CD4-positive, alpha-beta T cell treated with Interleukin-15 for 1 hour (primary cell): ENCODE measurements at places on chromosomes 1 and 21.

DNA sequence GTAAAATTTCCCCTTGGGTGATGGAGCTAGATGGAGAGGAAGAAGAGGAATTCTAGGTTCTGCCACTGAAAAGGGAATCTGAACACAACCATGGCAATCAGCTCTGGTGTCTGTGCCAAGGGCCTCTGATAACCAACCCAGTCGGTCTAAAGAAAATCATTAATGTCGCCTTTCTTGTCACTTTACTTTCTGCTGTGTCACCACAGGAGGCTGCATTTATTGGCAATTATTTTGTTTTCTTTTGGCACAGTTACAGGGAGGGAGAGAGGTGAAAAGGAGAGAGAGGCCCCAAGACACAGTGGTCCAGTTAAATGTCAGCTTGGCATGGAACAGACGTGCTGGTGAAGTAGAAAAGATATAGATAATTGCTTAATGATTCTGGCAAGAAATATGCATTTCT is 287.0 kb downstream of the ASTN1 start:
- no peak for DNase-seq

DNA sequence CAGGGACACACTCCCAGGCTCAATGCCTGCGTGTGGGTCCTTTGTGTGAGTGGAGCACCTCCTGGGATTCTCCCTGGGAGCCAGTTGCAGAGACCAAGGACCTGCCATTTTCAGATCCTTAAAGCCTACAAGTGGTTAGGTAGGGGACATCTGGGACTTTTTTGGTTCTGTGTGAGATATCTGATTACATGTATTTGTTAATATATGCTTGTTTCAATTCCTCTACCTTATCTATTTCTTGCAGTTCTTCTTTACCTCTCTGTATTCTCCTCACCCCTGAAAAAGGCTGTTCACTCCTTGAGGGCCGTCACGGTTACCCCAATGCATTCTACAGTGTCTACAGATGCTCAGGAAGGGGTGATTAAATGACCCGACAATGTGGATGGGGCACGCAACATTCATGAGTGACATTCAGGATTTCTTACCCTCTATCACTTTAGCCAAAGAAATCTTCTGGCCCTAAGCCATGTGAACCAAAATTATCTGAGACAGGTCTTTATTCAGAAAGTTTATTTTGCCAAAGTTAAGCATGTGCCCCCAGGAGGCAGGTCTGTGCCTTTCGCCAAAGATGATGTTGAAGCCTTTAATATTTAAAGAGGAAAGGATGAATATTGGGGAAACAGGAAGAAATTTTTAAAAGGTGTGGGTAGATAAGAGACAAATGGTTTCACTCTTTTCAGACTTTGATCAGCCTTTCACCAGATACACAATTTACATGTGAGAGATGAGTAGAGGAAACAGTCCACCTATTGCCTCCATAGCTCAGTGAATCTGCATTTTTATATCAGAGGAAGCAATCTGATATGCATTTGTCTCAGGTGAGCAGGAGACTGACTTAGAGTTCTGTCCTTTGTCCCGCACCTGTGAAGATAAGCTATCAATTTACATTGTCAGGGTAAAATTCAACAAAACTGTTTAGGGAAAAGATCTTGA is 44.6 kb upstream of the MPZL1 start:
- no peak for DNase-seq

DNA sequence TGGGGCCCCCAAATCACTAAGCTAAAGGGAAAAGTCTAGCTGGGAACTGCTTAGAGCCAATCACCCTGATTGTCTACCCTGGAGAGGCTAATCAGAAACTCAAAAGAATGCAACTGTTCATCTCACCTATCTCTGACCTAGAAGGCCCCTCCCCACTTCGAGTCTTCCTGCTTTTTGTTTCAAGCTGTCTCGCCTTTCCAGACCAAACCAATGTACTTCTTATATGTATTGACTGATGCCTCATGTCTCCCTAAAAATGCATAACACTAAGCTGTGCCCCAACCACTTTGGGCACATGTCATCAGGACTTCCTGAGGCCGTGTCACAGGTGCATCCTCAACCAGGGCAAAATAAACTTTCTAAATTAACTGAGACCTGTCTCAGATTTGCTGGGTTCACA is 209.5 kb downstream of the APP start:
- DNase-seq: no peak

GRCh38 chr1:161086457-161086856 is 2.9 kb downstream of the NECTIN4 start:
- no peak for DNase-seq

DNA sequence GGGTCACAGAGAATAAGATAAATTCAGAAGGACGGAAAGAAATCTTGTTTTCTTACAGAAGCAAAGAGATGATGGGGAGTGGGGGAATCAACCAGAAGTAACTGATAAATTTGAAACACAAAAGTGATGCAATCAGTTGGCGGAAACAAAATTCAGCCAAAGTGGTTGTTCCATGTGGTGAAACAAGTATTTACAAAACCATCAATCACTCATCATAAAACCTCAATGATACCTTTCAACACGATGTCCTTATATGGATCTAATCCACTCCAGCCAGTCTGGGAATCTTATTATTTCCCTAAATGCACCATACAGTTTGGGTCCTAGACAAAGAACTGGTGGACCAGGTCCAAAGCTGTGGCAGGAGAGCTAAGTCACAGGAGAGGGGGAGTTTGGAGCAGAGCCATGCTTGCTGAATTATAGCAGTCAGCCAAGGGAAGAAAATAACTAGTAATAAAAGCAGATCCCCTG is 303.8 kb upstream of the LRRC7 start:
- DNase-seq: no peak

DNA sequence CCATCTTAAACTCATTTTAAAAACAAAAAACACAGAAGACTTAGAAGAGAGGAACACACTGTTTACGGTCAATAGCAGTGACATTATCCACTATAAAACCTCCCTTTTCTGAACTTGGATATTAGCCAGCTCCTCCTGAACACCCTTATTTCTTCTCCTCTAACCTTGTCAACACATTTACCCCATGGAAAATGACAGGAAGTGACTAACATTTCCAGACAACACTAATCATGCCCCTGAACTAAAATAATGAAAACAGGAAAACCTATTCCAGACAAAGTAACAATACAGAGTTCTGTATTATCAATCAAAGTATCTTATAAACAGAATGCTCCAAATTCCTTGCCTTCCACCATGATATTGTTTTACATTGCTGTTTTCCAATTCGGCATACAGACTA is 45.3 kb downstream of the PALMD start:
- DNase-seq: no peak

- DNase-seq: no peak
These were observed 9.9 kb upstream of the ARF1 start for GRCh38 chr1:228072658-228073043.

DNA sequence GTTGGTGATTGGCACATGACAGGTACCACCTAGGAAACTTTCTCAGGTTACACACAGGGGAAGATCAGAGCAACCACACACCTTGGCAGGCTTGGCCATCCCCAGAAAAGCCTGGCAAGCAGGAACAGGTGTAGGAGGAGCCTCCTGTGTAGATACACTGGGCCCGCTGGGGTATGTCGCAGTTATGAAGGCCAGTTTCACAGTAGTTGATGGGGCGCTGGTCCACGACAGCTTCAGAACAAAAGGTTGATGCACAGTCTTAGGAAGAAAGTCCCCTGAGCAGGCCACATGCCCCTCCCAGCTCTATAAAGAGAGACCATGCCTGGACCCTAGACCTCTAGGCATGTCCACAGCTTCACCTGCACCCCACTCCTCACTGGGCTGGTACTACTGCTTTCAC is 51.6 kb downstream of the NID1 start:
- no peak for DNase-seq

GRCh38 chr1:209860293-209860881 is 32.6 kb downstream of the UTP25 start:
- DNase-seq: peak; percentile 67

DNA sequence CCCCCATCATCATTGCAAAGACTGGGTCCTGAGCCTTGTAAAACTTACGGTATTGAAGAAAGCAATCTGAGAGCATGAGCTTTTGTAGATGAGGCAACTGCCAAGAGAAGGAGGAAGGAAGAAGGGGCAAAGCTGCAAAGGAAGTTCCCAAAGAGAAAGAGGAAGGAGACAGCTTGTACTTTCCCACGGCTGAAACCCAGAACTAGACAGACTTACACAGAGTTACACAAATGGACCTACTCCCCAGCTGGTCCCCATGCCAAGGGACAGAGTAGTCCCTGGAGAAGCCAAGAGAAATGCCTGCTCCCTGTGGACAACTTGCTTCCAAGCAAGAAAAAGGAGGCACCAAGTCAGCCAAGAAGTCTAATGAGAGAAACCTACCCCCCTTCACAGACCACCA is 22.6 kb downstream of the SLC5A9 start:
- DNase-seq: peak; percentile 39

- no peak for DNase-seq
These were observed 10.0 kb upstream of the TGFBR3 start for GRCh38 chr1:91895832-91896556.

- no peak for DNase-seq
These were observed 11.3 kb upstream of the MUTYH start for GRCh38 chr1:45351508-45351907.

- no peak for DNase-seq
These were observed 40.5 kb upstream of the PROX1 start for GRCh38 chr1:213947200-213947801.

- no peak for DNase-seq
These were observed 22.8 kb downstream of the CDC7 start for GRCh38 chr1:91523482-91523881.

DNA sequence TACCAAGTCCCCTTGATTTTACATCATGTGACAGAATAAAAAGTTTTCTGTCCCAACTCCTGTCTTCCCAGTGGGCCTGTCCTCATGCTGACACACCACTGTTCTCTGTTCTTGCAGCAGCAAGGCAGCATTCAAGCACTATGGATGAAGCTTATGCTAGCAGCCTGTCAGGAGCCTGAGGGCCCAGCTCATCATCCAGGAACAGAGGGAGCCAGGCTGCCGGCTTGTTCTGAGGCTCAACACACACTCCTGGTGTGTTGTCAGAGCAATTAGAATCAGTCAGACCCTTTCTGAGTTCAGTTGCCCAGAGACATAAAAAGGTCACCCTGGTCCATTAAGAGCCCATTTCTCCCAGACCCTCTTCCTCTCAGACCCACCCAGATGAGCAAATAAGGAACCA is 282.9 kb downstream of the SEC16B start:
- DNase-seq: no peak

GRCh38 chr1:114770989-114771388 is 9.5 kb downstream of the SIKE1 start:
- DNase-seq: no peak

DNA sequence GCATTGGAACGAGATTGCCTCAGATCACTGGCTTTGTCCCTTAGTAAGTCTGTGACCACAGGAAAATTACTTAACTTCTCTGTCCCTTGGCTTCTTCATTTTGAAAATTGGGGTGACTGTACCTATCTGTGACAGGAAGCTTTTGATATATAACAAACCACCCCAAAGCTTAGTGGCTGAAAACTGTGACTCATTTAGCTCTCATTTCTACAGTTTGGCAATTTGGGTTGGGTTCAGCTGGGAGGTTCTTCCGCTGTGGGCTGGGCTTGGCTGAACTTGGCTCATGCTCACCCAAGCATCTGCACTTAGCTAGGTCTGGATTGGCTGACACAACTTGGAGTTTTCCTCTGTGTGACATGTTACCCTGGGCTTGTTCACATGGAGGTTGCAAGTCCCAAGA is 14.0 kb downstream of the C1orf94 start:
- DNase-seq: no peak

- no peak for DNase-seq
These were observed 409.6 kb upstream of the ZRANB2 start for GRCh38 chr1:71490432-71490831.

GRCh38 chr1:20138961-20139550 is at the start of gene PLA2G2F:
Gene PLA2G2F, plus strand, starts transcription at chr1:20139323. Its CDS starts 105 bp downstream, at chr1:20139428.
- no peak for DNase-seq

DNA sequence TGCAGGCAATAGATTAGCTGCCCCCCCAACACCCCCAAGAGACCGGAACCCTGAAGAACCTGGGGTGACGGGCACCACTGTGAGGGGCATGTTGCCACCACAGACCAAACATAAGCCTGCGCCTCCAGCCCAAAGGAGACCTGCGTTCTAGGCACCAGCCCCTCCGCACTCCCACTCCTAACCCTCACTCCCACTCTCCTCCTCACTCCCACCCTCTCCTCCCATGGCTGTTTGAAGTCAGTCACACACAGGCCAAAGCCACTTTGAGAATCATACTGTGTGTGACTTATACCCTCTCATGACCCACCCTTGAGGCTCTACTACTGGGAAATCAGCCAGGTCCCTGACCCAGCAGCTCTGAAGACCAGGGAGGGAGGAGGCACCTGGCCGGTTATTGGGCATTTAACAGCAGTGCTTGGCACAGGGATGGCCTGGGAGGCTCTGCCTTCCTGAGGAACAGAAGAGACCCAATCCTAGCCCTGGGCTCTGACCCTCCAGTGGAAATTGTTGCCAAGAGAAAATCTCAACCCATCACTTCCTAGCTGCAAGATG is 43.5 kb downstream of the FBXO2 start:
- no peak for DNase-seq

DNA sequence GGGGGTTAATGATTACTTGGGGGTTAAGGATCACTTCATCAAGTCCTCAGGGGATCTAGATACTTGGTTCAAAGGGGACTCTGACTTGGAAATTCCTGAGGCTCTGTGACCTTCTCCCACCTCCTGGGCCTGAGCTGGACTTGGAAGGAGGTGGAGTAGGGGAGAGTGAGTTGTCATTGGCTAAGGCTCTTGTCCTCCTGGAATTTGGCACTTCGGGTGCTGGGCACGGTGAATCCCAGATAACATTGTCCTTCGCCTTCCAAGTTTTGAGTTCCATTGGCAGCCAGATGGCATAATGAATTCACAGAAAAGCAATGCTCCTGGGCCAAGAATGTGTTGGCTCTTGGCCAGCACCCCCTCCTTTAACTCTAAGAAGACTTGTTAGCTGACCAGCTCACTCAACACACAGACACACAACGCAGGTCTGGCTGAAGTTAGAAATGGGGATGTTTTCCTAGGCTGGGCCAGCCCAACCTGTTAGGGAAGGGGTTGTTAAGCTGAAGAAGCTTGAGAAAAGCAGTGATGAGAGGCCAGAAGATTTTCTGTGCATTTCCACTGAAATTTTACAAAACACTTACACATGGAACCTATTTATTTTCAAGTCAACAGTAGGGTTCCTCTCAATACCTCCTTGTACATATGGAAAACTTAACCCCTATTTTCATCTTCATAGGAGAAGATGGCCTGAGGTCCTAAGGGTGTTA is 29.7 kb downstream of the SLC26A9 start:
- DNase-seq: no peak

DNA sequence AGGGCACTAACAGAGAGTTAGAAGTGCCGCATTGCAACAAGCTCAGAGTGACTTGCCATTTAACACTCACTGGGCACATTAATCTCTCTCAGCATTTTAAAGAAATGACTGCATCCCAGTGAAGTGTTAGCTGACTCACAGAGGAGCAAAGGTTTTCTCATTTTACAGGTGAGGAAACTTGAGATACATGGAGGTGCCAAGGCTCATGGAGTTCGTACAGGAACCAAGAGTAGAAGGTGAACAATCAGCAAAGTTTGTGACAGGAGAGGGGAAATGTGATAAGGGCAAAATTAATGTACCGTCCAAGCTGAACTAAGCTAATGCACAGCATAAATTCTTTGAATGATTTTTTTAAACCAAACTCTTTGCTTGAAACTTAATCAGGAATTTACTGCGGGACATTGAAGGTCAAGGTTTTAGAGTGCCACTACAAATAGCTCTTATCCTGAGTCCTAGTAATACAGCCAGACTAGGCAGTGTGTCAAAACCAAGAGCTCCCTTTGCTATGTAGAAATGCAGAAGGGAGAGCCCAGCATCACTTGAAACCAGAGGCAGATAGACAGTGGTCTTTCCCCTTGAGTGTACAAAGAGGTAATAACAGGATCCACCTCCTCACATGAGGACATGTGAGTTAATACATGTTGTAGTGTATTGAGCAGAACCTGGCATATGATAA is 22.4 kb upstream of the NTPCR start:
- DNase-seq: no peak
